ENCODE measurements at places on chromosomes 6 and 20.

DNA sequence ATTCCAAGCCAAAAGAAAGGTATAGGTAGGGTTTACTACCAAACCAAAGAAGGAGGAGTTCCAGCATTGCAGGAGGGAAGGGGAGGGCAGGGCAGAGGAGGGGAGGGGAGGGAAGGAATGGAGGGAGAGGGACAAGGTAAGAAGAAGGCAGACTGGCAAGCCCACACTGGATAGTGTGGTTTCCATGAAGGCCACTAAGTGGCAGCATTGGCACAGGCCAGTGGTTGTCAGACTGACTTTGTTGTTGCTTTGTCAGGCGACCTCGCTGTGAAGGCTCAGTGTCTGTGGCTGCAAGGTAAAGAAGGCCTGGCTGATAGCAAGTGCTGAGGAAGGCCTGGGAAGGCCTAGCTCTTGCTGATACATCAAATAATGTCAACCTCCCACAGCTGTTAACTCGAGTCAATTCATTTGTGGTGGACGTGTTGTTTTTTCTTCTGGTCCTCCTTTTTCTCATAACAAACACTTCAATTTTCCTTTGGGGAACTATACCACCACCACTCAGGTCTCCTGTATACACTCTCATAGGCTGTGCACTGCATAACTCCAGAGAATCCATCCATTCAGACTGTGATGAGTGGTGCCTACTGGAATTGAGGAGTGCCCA is 7.7 kb upstream of the ZNF334 start:
- DNase-seq, result no peak

- no peak for DNase-seq
Measured at GRCh38 chr20:373171-373890, 7.2 kb upstream of the TRIB3 start.

GRCh38 chr6:88246654-88247053 is 80.5 kb upstream of the CNR1 start:
- no peak for DNase-seq

DNA sequence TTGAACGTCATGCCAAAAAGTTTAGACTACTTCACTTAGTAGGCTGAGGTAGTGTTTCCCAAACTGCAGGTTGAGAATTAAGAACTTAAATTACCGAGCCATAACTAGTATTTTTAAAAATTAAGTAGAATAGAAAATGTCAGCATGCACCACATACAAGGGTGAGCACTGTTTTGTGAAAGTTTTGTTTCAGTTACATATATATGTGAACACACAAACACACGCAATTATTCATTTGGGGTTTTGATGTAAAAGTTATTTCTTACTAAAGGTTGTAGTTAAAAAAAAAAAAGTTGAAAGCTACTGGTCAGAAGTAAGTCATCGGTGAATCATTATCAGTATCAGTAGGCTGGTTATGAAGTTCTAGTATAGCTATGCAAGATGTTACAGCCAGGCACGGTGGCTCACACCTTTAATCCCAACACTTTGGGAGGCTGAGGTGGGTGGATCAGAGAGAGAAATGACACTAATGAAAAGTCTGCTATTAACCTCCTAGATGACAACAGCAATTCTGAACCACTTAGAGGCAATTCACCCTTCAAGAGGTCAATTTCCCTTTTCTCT is 24.1 kb downstream of the FASTKD5 start:
- no peak for DNase-seq

- no peak for DNase-seq
Measured at GRCh38 chr6:125927761-125928160, 28.8 kb upstream of the HINT3 start.

- DNase-seq, result no peak
Measured at GRCh38 chr20:51230727-51231126, 207.8 kb upstream of the KCNG1 start.

GRCh38 chr6:116876635-116877611 is at the start of gene RFX6:
Gene RFX6, plus strand, starts transcription at chr6:116877242. Its CDS starts 34 bp downstream, at chr6:116877276.
- DNase-seq, result peak; percentile 68
